ENCODE measurements at places on chromosomes 2 and 18. TPM values are rescaled to one million over a fixed set of nuclear protein-coding genes. Genes with fewer than 3 reads are reported as not detected.

DNA sequence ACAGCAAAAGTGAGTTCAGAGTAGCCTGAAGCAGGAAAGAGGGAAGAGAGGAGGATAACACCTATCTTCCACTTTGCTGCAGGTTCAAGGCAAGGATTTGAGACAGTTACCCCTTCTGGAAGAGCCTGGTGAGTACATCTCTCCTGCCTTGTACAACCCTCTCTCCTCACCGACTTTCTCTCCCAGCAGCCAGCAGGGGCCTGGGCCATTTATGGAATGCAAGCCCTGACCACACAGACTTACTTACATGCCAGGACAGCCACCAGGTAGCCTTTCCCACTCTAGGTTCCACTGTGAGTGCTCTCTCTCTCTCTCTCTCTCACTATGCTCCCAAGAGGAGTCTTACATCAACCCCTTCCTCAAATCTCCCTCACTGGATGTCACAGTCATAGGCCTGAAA, 57.0 kb downstream of the BCL11A start:
- peaks cover 32% of the 10 kb centered on the region for H3K4me1 ChIP-seq
- DNase-seq = no peak
- no peak overlapping the region for H3K4me3 ChIP-seq
- no peaks in the 10 kb centered on the region for H3K36me3 ChIP-seq

GRCh38 chr2:6896930-6897759, 19.6 kb downstream of the RSAD2 start:
- H3K4me1 ChIP-seq = no peaks in the 10 kb centered on the region
- H3K27me3 ChIP-seq = no peaks in the 10 kb centered on the region
- no peaks in the 10 kb centered on the region for H3K36me3 ChIP-seq

DNA sequence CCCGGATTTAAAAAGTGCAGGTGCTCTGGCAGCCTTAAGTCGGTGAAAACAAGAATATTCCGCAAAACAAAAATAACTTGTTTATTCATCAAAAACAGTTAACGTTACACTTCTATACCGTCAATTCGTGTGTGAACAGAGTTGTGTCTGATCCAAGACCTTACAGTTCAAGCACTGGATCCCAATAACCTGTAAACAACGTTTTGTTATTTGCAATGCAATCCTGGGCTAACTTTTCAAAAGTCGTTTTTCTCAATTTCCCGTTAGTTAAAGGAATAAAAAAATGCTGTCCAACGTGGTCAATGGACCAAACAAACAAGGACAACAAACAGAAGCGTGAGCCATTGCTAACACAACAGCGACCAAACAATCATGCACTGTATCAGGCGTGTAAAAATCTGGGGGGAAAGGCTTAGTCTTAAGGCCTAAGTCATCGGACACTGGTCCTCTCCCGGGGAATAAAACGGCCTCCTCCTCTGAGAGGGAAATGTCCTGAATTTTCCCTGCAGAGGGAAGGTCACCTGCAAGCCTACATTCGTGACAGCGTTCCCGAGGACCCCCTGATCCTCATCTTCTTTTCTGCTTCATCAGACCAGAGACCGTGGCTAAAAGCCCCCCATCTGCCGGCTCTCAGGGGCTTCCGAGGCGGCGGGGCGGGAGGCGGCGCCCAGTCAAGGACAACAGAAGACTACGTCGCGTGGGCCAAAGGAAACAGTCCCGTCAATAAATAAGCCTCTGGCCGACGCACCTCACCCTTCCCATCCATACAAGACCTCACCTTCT, 490 bp downstream of the NDUFS1 start:
- peaks cover 25% of the 10 kb centered on the region for H3K36me3 ChIP-seq
- peak overlapping the region; percentile 92 for H3K4me3 ChIP-seq
- no peak for DNase-seq
- peaks cover 45% of the 10 kb centered on the region for H3K4me1 ChIP-seq

The ANO7 gene
- not detected for total RNA-seq

DNA sequence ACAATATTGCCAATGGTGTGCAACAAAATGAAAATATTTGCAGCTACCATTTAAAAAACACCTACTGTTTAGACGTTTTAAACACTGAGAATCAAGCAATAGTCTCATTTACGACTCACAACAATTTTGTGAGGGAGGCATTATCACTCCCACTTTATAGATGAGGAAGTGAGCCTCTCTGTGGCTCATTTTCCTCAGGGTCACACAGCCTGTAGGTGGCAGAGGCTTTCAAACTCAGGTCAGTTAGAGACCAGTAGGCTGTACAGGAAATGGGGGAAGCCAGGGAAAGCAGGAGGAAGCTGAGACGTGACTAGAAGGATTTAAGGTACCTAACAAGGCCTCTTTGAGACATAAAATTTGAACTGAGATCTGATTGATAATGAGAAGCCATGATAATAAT, 95.0 kb upstream of the ZNF521 start:
- DNase-seq = no peak
- no peak overlapping the region for H3K4me3 ChIP-seq
- no peaks in the 10 kb centered on the region for H3K4me1 ChIP-seq
- H3K27me3 ChIP-seq = no peaks in the 10 kb centered on the region

DNA sequence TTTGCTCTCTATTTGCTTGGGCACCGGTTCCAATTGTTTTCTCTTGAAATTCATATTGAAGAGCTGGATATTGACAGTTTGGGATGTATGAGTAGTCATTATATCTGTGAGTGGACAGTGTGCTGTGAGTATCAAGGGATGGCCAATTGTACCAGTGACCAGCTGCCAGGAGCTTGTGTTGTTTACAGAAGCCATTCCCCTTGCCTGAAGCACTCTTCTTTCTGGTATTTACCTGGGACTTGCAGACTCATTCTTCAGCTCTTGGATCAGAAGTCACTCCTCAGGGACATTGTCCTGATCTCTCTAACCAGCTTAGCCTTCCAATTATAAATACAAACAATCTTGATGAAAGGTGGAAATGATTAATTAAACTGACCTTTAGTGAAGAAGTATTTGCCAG, 438.3 kb upstream of the LRATD1 start:
- no peak overlapping the region for H3K4me3 ChIP-seq
- H3K4me1 ChIP-seq = no peaks in the 10 kb centered on the region
- DNase-seq = no peak
- H3K27ac ChIP-seq = no peak overlapping the region
- H3K27me3 ChIP-seq = no peaks in the 10 kb centered on the region

DNA sequence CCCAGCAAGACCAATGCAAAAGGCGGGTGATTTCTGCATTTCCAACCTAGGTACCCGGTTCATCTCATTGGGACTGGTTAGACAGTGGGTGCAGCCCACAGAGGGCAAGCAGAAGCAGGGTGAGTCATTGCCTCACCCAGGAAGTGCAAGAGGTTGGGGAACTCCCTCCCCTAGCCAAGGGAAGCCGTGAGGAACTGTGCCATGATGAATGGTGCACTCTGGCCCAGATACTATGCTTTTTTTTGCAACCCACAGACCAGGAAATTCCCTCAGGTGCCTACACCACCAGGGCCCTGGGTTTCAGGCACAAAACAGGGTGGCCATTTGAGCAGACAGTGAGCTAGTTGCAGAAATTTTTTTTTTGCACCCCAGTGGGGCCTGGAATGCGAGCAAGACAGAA, 662.6 kb upstream of the ACVR2A start:
- no peaks in the 10 kb centered on the region for H3K36me3 ChIP-seq
- H3K27ac ChIP-seq = no peak overlapping the region
- H3K4me3 ChIP-seq = no peak overlapping the region
- DNase-seq = no peak
- no peaks in the 10 kb centered on the region for H3K27me3 ChIP-seq

The ACMSD gene
- not detected for total RNA-seq
